ENCODE measurements at places on chromosomes 3 and 15. TPM values are rescaled to one million over a fixed set of nuclear protein-coding genes. Genes with fewer than 3 reads are reported as not detected.
A peak's percentile ranks its signal among the peaks of the same experiment; 100 is the strongest.

BTLA gene
- not detected for total RNA-seq

PROS1 gene
- 4.1 TPM for total RNA-seq

CELF6 gene
- total RNA-seq, result 0.14 TPM

FBXW12 gene
- total RNA-seq, result not detected

DNA sequence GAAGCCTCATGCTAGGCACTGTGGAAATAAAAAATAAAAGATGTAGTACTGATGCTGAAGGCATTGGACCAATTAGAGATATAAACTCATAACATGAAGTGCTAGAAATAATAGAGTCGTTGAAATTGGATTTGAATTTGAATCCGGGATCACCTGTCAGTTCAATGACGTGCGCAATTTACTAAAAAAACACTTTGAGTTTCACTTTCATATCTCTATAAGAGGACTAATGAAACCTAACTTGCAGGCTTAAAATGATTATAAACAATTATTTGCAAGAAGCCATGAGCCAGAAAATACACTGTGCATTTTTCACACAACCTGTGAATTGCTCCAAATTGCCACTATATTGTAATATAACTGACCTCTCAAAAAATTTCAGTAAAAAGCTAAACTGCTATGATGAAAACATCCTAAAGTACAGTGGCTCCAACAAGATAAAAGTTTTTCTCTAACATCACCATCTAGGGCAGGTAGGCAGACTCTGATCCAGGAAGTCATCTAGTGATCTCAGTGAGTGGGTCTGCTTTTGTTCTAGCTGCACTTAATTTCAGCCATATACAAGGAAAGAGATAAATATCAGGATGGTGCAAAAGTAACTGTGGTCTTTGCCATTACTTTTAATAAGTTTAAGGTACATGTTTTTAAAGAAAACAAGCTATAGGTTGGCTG, 440.2 kb downstream of the CNTN6 start:
- no peak for DNase-seq

DNA sequence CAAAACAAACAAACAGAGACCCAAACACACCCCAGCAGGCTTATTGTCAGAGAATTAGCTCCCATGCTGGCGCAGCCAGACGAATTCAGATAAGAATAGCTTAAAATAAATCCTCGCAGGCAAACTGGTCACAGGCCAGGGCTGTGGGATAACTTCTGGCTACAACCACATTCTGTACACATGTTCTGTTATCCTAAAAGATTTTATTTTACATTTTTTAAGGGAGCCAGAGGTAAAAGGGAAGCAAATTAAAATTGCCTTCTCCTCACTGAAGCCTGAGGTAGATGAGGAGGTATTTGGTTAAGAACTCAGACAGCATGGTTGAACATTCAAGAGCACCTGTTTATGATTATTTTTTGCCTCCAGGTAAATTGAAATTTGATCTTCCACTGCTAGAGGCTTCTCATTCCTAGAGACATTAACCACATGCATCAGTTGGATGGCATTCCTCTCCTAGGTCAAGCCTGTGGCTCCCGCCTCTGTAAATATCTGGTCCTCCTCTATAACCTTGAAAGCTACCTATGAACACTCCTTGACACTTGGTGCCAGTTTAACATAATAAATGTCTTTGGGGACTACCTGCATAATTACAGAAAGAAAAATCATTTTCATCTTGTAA, 190.3 kb downstream of the SATB1 start:
- DNase-seq, result peak; percentile 27

DNA sequence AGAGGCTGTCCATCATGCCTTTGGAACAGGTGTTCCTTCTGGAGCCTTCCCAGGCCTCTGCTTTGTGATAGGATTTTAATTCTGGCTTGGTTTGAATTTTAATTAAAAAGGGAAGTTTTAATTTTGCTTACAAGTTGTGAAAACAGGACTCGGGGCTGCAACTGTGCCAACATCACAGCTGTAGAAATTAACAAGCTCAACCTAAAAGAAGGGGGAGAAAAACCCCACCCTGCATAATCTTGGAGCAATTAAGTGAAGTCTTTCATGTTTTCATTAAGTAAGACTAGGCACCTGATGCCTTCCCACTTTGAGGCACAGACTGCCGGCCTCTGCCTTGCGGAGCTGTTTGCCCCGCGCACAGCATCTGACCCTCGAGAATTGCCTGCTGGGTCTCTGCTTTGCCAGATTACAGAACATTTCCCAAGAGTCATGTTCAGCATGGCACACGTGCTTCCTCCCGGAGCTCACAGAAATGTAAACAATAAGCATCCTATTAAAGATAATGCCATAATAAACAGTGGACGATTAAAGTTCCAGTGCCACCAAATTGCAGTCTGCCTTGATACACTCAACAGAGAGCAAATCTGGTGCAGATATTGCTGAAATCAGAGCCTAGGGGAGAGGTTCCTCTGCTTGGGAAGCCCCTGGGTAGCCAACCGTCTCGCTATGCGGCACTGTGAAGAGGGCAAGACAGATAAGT, 364.2 kb downstream of the LRTM1 start:
- DNase-seq, result no peak

- no peak for DNase-seq
Observed at GRCh38 chr3:172153335-172153861, 114.0 kb downstream of the FNDC3B start.

DNA sequence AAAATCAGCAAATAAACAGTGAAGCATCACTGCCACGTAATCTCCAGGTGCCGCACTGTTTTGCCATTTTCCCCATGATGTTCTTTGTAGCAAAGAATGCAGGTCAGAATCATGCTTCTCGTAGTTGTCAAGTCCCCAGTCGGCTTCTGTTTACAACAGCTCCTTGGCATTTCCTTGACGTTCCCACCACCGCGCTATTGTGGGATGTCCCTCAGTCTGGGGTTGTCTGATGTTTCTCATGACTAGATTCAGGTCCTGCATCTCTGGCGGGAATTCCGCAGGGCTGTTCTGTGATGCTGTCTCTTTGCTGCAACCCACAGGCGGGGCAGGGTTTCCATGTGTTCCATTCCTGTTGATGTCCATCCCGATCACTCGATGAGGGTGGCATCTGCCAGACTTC, 117.9 kb upstream of the SMAD3 start:
- peak; percentile 21 for DNase-seq

GRCh38 chr15:35307026-35307425, 221.9 kb upstream of the NANOGP8 start:
- no peak for DNase-seq

DNA sequence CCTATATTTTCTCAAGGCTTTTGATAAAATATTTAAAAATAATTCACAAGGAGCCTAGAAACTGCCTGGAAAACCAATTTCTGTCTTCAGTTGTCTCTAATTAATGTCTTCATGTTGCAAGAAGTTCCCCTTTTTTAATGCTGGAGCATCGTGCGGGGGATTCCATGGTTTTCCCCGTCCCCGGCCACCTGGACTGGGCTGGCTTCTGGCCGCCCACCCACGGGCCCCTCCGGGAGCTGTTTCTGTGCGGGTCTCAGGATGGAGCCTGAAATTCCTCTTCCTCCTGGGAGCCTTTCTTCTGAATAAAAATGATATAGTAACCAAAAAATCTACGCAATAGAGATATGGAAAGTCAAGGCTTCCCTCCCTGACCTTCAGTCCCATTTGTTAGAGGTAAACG, 8.1 kb upstream of the LRRK1 start:
- no peak for DNase-seq

DNA sequence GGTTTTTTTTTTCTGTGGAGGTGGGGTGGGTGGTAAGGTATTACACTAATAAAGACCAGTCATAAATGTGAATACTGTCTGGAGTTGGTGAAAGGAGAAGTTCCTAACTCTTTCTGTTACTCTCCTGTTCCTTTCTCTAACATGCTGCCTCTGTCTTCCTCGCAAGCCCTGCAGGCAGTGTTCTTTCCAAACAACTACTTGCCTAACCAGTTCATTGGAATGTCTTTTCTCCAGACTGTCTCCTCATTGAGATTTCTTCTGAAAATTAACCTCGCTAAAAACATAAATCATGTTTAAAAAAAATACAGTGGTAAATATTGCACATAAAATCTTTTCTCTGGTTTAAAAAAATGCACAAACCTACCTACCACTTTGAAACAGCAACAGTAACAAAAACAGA, 135.2 kb downstream of the TP63 start:
- peak; percentile 61 for DNase-seq

- DNase-seq, result no peak
Observed at GRCh38 chr15:69795601-69796000, 302.1 kb downstream of the TLE3 start.

Measured in GM23338 (cell line).